ENCODE measurements at places on chromosomes 1 and 21. TPM values are rescaled to one million over a fixed set of nuclear protein-coding genes. Genes with fewer than 3 reads are reported as not detected.

GRCh38 chr1:26949266-26949925 lies 10.9 kb downstream of the KDF1 start:
- peak; percentile 22 for DNase-seq

DNA sequence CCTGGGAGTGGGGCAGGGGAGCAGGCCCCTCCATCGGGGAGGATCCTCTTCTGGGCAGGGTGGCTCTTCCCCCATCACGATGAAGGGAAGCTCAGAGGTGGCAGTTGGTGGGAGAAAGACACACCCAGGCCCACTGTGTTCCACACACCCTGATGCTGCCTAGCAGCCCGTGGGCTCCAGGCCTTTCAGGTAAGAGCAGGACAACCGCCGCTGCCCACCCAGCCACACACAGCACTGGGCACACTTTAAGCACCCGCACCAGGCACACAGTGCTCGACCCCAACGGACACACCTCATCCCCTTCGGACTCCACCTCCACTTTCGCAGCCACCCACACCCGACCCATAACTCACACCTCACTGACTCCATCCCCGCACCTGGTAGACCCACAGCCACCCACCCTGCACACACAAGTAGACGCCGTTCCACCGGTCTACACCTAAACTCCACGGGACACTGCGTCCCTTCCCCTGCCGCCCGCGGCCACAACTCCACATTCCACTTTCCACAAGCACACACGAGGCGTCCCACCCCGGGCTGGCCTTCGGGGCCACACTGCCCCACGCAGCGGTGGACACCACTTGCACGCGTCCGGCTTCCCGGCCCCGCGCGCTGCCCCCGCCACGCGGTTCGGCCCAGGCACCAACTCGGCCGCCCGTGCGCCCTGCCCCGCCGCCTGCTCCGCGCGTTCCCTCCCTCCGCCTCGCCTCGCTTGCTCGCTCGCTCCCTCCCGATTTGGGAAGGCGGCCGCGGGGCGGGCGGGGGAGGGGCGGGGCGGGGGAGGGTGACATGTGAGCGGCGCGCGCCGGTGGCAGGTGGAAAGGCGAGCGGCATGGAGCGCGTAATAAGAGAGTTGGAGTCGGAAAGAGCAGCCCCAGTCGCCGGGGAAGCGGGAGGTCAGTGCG lies at the start of gene KCNQ4:
TSS of gene KCNQ4 (plus strand) at position 787 of the 905 bp plus-strand sequence. CDS start 307 bp downstream, outside the sequence.
- peak; percentile 19 for DNase-seq

The REN gene
- total RNA-seq = not detected

The CGN gene
- 2.4 TPM for total RNA-seq

- no peak for DNase-seq
These were observed 308.8 kb downstream of the HHIPL2 start for GRCh38 chr1:222239130-222239529.
